SHP77 treated with DMSO at 0.1 percent for 48 hours (cell line): ENCODE measurements at places on chromosomes 7 and 10.

- DNase-seq = no peak
Observed at GRCh38 chr7:38396852-38397251, 123.4 kb upstream of the TARP start.

DNA sequence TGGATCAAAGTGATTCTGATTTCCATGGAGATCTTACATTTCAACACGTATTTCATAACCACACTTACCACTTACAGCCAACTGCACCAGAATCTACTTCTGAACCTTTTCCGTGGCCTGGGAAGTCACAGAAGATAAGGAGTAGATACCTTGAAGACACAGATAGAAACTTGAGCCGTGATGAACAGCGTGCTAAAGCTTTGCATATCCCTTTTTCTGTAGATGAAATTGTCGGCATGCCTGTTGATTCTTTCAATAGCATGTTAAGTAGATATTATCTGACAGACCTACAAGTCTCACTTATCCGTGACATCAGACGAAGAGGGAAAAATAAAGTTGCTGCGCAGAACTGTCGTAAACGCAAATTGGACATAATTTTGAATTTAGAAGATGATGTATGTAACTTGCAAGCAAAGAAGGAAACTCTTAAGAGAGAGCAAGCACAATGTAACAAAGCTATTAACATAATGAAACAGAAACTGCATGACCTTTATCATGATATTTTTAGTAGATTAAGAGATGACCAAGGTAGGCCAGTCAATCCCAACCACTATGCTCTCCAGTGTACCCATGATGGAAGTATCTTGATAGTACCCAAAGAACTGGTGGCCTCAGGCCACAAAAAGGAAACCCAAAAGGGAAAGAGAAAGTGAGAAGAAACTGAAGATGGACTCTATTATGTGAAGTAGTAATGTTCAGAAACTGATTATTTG lies 15.3 kb downstream of the HNRNPA2B1 start:
- DNase-seq = no peak

DNA sequence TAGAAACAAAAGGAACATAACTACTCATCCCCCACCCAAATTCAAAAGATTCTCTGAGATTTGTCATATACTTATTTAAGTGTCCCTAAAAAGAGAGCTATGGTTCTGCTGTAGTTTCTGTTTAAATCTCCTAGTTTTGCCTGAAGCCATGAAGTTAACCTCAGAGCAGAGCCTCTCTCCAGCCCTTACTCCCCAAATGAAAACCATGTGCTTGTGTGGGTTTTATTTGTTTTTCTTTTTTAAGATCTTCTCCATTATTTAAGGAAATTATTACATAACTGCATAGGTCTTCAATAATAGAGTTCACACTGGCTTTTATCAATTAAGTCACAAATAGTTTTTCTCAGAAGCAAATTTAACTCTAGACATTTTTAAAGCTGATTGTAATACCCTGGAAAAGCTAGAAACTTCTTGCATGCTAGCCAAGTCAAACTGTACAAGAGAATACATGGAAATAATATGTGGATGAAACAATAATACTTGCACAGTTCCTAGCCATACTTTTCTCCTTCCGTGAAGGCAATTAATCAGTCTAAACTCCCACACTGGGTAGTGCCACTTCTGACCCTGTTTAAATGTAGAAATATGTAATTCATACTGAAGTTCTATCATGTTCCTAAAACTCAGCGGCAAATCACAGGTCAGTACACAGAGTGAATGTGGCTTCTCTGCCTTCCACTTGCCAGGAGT lies 579.7 kb downstream of the SUGCT start:
- DNase-seq = no peak

GRCh38 chr7:80287400-80288174 lies 153.0 kb downstream of the GNAI1 start:
- DNase-seq = no peak

GRCh38 chr7:106425017-106425719 lies 140.4 kb upstream of the NAMPT start:
- DNase-seq = peak; percentile 38

- no peak for DNase-seq
Observed at GRCh38 chr7:151863386-151864079, 13.4 kb downstream of the PRKAG2 start.
